Neural progenitor cell (in vitro differentiated cells): ENCODE measurements at places on chromosomes 2 and 18. TPM values are rescaled to one million over a fixed set of nuclear protein-coding genes. Genes with fewer than 3 reads are reported as not detected.

The RNU2-63P gene
- not detected in 2 replicates for total RNA-seq

The ALLC gene
- not detected in 2 replicates for total RNA-seq

- H3K27me3 ChIP-seq = no peaks in the 10 kb centered on the region
- DNase-seq = no peak
- H3K4me3 ChIP-seq = no peak overlapping the region
These were observed 286.0 kb downstream of the ZEB2 start for GRCh38 chr2:144233733-144234541.

The SRD5A2 gene
- not detected in 2 replicates for total RNA-seq

DNA sequence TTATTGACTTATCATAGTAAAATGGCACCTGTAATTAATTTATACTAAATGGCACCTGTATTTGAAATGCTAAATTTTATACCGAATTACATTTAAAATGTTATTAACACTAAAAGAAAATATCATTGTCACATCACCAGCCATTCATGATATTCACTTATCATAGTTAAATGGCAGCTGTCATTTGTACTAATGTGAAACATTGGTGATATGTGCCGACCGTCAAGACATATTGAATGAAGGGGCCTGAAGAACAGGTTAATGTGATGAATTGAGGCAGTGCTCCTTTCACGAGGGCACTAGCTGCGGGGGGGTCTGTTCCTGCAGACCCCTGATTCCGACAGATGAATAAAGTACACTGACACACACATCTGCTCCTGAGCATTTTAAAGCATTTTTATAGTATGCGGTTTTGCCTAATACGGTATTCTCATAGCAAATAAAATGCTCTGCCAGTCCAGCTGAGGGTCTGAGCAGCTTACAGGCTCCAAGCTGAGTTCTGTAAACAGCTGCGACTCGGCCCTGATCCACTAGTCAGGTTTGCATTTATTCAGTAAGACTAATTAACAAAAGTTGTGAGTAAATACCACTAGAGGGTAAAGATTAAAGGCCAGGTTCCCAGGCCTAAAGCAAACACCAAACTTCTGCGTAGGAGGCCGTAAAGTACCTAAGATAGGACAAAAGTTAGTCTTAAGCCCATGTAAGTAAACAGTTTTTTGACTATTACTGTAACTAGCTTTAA lies 593.4 kb upstream of the NETO1 start:
- H3K4me1 ChIP-seq = peaks cover 13% of the 10 kb centered on the region
- peak; percentile 36 for DNase-seq
- H3K4me3 ChIP-seq = no peak overlapping the region
- no peaks in the 10 kb centered on the region for H3K36me3 ChIP-seq
- no peaks in the 10 kb centered on the region for H3K27me3 ChIP-seq

DNA sequence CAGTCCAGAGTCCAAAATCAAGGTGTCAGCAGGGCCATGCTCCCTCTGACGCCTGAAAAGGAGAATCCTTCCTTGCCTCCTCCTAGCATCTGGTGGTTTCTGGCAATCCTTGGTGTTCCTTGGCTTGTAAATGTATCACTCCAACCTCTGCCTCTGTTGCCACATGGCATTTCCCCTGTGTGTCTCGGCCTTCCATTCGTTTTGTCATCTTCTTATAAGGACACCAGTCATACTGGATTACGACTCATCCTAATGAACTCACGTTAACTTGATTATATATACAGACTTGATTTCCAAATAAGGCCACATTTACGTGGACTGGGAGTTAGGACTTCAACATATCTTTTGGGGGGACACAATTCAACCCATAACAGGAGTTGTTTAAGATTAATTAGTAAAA lies 15.8 kb downstream of the PMAIP1 start:
- DNase-seq = no peak
- no peaks in the 10 kb centered on the region for H3K36me3 ChIP-seq
- no peaks in the 10 kb centered on the region for H3K27me3 ChIP-seq
- H3K27ac ChIP-seq = no peak overlapping the region
- no peak overlapping the region for H3K4me3 ChIP-seq

The IL1R1 gene
- 0.34 and 1.7 TPM in 2 replicates for total RNA-seq

DNA sequence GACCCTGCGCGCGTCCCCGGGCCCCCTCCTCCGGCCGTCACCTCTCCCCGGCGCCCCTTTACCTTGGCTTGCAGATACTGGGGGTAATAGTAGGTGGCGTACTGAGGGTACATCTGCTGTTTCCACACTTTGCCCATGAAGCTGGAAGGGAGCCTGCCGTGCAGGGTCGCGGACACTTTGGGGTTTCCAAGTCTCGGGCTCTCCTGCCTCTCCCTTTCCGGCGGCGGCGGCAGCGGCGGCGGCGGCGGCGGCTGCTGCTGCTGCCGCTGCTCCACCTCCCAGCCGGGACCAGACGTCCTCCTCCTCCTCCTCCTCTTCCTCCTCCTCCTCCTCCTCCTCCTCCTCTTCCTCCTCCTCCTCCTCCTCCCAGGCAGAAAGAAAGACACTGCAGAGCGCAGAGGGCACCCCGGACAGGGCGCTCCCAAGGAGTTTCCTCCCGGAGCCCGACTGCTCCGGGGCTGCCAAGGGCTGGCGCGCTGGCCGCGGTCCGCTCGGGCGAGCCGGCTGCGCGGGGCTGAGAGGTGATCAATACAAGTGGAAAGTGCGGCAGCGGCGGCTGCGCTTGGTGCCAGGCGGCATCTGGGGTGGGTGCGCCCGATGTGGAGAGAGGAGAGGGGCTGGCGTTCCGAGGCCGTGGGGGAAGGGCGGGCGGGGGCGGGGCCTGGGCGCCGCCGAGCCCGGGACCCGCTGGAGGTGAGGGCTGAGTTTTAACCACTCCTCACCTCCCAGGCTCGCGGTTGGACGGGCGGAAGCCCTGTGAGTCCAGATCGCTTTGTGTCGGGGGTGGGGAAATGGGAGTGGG lies at the start of gene RBMS1:
Gene RBMS1 (minus strand): TSS at position 581 of the 802 bp plus-strand sequence. CDS start 444 bp downstream, at position 137.
- DNase-seq = peak; percentile 84
- H3K4me3 ChIP-seq = peak within 1 kb of the TSS; percentile 98
- peaks cover 11% of the 10 kb centered on the region for H3K27me3 ChIP-seq
- no peaks in the 10 kb centered on the region for H3K36me3 ChIP-seq
- peak within 1 kb of the TSS; percentile 75 for H3K27ac ChIP-seq

DNA sequence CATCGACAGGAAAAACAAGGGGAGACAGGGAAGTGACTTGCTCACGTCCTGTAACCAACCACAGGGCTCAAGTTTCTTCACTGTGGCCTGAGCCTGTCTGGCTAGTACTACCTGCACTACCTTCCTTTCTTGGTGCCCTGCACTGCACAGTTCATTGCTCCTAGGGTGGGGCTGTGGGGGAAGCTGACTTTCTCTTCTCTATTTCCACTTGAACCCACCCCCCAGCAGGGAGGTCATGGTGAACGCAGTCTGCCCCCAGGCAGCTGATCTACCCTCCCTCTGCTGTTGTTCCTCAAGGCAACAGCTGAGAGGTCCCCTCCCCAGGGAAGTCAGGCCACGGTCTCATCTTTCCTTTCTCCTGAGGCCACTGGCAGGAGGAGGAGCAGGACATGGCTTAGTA lies 532.1 kb downstream of the SOX11 start:
- H3K27ac ChIP-seq = no peak overlapping the region
- H3K36me3 ChIP-seq = no peaks in the 10 kb centered on the region
- no peaks in the 10 kb centered on the region for H3K4me1 ChIP-seq
- H3K4me3 ChIP-seq = no peak overlapping the region

DNA sequence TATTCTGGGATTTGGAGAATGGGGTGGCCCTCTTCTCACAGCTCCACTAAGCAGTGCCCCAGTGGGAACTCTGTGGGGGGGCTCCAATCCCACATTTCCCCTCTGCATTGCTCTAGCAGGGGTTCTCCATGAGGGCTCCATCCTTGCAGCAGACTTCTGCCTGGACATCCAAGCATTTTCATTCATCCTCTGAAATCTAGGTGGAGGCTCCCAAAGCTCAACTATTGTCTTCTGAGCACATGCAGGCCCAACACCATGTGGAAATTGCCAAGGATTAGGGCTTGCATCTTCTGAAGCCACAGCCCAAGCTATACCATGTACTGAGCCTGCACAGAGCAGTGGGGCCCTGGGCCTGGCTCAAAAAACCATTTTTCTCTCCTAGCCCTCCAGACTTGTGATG lies 162.4 kb upstream of the CWC22 start:
- H3K27me3 ChIP-seq = no peaks in the 10 kb centered on the region
- H3K4me1 ChIP-seq = no peaks in the 10 kb centered on the region
- H3K4me3 ChIP-seq = no peak overlapping the region
- H3K36me3 ChIP-seq = no peaks in the 10 kb centered on the region
- peak; percentile 6 for DNase-seq

GRCh38 chr2:58834404-58834803 lies 593.3 kb upstream of the FANCL start:
- no peaks in the 10 kb centered on the region for H3K27me3 ChIP-seq
- H3K4me3 ChIP-seq = no peak overlapping the region
- no peaks in the 10 kb centered on the region for H3K36me3 ChIP-seq
- DNase-seq = peak; percentile 74
- peaks cover 10% of the 10 kb centered on the region for H3K4me1 ChIP-seq

DNA sequence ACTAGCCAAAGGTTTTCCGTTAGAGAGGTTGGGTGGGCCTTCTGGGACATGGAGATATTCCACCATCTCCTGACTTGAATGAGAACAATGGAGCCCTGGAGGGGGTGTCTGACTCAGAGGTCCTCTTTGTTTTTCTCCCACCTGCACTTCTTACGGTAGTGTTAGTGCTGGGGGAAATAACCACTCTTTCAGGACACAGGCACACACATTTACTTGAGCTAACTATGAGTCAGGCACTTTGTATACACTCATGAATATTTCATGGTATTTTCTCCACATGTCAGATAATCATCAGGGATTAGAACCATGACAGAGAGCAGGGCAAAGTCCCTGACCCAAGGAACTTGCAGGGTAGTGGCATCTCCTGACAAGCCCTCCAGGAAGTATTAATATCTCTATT lies 439.1 kb downstream of the TSN start:
- DNase-seq = no peak
- no peak overlapping the region for H3K27ac ChIP-seq
- H3K4me3 ChIP-seq = no peak overlapping the region
- no peaks in the 10 kb centered on the region for H3K4me1 ChIP-seq
- no peaks in the 10 kb centered on the region for H3K27me3 ChIP-seq

The RAB17 gene
- total RNA-seq = 0.43 TPM in 1 of 2 replicates, not detected in the other

The VWA3B gene
- not detected in 2 replicates for total RNA-seq

The SCN1A gene
- 1.3 and 2.7 TPM in 2 replicates for total RNA-seq

GRCh38 chr2:240505910-240506309 lies 51.9 kb downstream of the ANKMY1 start:
- no peak overlapping the region for H3K4me3 ChIP-seq
- H3K27ac ChIP-seq = no peak overlapping the region
- no peaks in the 10 kb centered on the region for H3K27me3 ChIP-seq
- H3K4me1 ChIP-seq = no peaks in the 10 kb centered on the region
- no peak for DNase-seq

The NTSR2 gene
- total RNA-seq = not detected in 2 replicates

- no peaks in the 10 kb centered on the region for H3K36me3 ChIP-seq
- no peaks in the 10 kb centered on the region for H3K27me3 ChIP-seq
- no peak overlapping the region for H3K27ac ChIP-seq
- no peaks in the 10 kb centered on the region for H3K4me1 ChIP-seq
- DNase-seq = no peak
These were observed 13.7 kb downstream of the COL5A2 start for GRCh38 chr2:189165656-189166380.

The CGREF1 gene
- total RNA-seq = 2.1 and 3.0 TPM in 2 replicates

The MAP3K19 gene
- total RNA-seq = not detected in 2 replicates

The DNAJC27 gene
- total RNA-seq = 11.0 and 19.1 TPM in 2 replicates

DNA sequence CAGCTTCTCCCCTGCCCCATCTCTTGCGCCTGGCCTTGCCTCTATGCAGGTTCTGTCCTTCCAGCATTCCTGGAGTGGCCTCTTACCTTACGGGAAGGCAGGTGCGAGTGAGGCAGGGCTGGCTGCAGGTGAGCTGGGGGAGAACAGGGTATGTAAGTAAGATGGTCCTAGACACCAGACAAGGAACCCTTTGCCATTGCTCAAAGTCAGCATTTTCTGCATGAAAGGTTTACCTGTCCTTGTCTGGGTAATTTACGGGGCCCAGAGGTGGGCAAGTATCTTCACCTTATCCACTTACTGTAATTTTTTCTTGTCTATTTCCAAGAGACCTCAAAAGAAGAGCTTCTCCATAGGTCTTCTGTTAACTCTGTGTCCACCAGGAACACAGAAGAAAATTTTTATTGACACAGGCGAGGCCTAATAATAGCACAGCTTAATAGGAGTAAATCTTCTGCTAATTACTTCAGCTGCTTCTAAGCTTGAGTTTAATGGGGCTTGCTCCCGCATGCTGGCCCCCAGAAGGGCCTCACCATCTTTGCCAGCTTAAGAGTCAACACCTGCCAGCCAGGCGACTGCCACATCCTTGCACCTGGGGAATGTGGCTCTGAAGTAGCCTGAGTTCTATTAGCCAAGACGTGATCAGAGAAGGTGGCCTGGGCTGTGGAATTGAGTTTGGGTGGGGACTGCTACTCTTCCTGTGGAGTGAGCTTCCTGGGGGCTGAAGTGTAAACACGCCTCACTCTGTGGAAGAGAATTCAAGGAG lies 27.1 kb downstream of the PCARE start:
- H3K27ac ChIP-seq = no peak overlapping the region
- DNase-seq = no peak
- no peaks in the 10 kb centered on the region for H3K4me1 ChIP-seq
- no peak overlapping the region for H3K4me3 ChIP-seq
- H3K36me3 ChIP-seq = no peaks in the 10 kb centered on the region

DNA sequence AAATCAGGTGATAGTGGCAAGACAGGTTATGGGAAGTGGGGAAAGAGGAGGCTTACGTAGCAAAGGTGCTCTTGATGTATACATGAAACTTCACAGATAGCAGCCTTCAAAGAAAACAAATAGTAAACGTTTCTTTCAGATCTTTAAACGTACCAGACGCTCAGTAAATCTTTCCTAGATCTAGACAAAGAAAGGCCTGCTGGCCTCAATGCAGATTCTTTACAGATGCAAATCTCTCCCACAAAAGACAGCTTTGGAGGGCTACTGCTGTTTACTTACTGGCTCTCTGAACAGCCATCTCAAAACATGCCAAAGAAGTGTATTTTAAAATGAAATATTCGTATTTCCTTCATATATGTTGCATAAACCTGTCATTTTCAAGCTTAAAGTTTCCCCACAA lies 1279.9 kb upstream of the NRXN1 start:
- no peaks in the 10 kb centered on the region for H3K27me3 ChIP-seq
- H3K4me3 ChIP-seq = no peak overlapping the region
- H3K27ac ChIP-seq = no peak overlapping the region
- H3K36me3 ChIP-seq = no peaks in the 10 kb centered on the region
- peak; percentile 76 for DNase-seq
- peaks cover 22% of the 10 kb centered on the region for H3K4me1 ChIP-seq

DNA sequence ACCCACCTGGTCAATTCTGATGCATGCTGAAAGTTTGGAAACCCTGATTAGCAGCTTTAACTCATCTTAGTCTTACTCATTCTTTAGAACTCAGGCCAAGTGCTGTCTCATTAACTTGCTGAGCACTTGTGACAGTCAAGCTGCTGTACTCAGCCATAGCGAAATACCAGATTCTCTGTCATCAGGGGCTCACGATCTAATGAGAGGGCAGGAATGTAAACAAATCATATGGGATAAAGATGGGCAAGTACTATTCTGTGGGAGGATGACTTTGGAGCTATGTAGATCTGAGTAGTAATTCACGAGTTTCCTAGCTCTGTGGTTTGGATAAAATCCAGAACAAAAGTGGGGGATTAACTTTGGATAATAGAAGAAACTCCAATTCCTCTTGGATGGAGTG lies 376.6 kb downstream of the HRH4 start:
- no peak for DNase-seq
- no peaks in the 10 kb centered on the region for H3K27me3 ChIP-seq
- H3K4me3 ChIP-seq = no peak overlapping the region
- H3K4me1 ChIP-seq = peaks cover 15% of the 10 kb centered on the region
- no peaks in the 10 kb centered on the region for H3K36me3 ChIP-seq
